ENCODE measurements at places on chromosomes 1 and 21. TPM values are rescaled to one million over a fixed set of nuclear protein-coding genes. Genes with fewer than 3 reads are reported as not detected.

GRCh38 chr1:46246548-46247435 lies 771 bp upstream of the RAD54L start:
- DNase-seq = no peak

- no peak for DNase-seq
Observed at GRCh38 chr1:214473387-214473786, 78.0 kb downstream of the PTPN14 start.

DNA sequence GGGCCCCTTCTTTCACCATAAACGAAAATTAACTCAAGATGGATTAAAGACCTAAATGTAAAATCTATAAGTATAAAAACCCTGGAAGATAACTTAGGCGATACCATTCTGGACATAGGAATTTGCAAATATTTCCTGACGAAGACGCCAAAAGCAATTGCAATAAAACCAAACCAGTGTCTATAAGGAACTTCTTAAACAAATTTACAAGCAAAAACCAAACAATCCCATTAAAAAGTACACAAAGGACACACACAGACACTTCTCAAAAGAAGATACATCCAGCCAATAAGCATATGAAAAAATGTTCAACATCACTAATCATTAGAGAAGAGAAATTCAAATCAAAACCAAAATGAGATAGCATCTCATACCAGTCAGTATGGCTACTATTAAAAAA lies 78.8 kb upstream of the C1orf105 start:
- no peak for DNase-seq

- DNase-seq = no peak
Observed at GRCh38 chr1:39212499-39212898, 8.0 kb downstream of the MACF1 start.

IFNLR1 gene
- 0.26 TPM for polyA plus RNA-seq

PHF13 gene
- 18.2 TPM for polyA plus RNA-seq

GRCh38 chr1:50426702-50427085 lies 3.5 kb upstream of the DMRTA2 start:
- DNase-seq = no peak

GRCh38 chr1:27455139-27455811 lies 34.7 kb downstream of the WASF2 start:
- no peak for DNase-seq

DNA sequence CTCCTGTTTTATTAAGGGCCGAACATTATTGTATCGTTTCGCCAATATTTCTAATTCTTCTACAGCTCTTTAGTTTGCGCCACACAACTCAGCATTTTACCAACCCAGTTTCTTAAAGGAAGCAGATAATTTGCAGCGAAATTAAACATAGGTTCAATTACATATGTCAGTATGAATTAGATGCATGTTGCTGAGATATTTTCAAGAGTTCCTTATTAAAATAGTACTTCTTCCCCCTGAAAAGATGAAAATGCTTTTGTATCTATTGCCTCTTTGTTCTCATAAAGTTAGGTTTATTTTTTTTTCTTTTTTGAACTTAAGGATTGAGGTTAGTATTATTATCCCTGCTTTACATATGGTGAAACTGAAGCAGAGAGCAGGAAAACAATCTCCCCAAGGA lies 183.5 kb upstream of the C1orf105 start:
- DNase-seq = no peak

MIXL1 gene
- polyA plus RNA-seq = 0.39 TPM

GRCh38 chr1:200867018-200867811 lies 5.6 kb upstream of the GPR25 start:
- no peak for DNase-seq

DNA sequence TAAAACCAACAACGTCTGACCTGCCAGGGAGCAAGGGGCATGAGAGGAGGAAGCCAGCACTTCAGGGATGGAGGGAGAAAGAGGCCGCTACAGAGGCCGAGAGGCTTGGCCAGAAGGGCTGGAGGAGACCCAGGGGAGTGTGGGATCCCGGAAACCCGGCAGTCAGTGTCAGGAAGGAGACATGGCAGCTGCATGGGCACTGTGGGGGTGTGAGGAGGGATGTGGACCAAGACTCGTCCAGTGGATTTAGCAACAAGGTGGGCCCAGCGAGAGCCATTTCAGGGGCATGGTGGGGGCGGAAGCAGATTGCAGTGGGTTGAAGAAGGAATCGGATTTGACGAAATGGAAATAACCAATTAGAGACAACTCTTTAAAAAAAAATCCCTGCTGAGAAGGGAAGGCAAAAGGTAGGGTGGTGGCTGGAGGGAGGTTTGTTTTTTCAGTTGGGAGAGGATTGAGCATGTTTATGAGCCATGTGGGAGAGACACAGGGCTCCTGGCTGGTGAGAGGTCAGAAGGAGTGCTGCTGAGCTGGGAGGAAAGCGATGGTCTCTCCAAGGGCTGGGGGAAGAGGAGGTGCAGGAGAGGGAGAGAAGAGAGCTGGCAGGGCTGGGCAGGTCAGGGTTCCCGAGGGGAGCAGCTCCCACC lies 4.4 kb downstream of the B4GALT2 start:
- DNase-seq = no peak

DNA sequence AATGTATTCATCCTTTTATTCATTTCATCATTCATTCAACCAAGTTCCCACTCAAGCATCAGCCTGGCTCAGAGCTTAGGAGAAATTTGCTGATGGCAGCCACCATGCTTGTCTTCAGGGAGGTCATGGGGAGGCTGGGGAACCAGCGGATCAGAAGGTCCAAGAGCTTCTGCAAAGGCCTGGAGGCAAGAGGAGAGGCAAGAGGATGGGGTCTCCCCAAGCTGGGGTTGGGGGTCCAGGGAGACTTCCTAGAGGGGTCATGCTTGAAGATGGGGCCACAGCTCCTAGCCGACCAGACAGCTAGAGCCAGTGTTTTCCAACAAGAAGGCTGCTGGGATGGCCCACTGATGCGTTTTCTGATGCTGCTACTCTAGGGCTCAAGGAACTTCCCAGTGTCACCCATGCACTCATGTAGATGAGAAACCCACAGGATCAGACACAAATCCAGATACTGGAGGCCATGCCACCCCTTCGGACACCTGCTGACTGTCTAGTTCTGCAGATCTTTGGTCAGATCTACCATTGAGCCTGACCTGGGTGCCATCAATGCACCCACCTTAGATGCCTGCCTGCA lies 315.2 kb downstream of the AJAP1 start:
- no peak for DNase-seq

OPRD1 gene
- 0.74 TPM for polyA plus RNA-seq
